ENCODE measurements at places on chromosomes 6 and 20.

DNA sequence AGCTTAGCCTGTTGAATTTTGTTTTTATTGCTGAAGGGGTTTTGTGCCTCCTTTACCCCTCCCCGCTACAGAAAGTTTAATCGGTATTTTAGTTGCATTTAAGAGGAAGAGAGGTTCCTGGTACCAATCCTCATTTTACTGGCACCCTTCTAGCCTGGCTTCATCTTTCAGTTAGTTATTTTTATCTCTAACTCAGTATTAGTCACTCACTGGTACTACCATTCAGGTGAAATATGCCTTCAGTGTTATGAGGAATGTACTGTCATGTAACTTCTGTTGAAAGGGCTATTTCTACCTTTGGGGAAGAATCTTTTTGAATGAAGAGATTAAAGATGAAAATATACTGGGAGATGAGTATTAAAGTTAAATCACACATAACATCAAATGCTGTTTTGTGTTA, 211.8 kb downstream of the CDKAL1 start:
- DNase-seq, result no peak

- no peak for DNase-seq
These were observed 222.6 kb downstream of the RNF144B start for GRCh38 chr6:18609715-18610114.

DNA sequence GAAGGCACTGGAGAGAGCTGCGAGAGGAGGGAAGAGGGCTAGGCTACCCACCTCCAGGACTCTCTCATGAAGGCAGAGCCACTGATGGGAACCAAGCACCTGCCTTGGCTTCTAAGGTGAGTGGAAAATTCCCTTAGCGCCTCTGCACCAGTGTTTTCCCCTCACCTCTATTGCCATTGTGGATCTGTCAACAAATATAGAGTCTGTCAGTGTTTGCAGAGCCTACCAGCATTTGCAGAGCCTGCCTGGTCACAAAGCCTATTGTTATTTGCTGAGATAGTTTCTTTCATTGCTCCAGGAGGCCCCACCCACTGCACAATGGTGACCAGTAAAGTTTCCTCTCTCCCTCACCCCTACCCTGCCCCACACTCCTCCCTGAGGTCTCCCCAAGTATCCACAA, 141.9 kb downstream of the MRPL14 start:
- DNase-seq, result no peak

- DNase-seq, result no peak
These were observed 15.6 kb upstream of the PRDM13 start for GRCh38 chr6:99590728-99591672.

DNA sequence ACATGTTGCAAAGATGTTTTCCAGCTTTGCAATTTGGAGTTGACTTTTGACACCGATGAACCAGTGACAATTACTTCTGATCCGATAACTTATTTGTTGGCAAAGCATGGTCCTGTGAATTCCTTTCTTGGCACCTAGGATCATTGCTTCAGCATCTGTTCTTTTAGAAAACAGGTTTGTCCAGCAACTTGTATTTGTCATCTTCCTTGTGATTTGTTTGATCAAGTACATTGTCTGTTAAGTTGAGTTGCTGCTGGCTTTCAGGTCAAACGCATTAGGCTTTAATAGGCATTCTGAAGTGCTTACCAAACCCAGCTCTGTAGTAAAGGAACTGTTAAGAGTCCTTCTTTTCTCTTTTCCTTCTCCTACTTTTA, 192.4 kb upstream of the ZNF217 start:
- DNase-seq, result no peak

DNA sequence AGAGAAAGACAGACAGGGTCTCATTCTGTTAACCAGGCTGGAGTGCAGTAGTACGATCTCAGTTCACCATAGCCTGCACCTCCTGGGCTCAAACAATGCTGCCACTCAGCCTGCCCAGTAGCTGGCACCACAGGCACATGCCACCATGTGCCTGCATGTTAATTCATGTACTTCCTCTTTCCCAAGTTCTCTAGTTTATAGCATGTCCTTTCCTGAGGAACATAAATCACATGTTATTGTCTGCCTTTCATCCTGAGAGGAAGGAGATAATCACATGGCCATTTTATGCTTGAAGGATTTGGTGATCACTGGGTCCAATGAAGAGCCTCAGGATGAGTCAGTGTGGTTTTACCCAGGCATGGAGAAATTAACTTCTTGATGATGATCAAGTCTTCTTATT, 47.9 kb downstream of the COL11A2 start:
- DNase-seq, result no peak

- no peak for DNase-seq
These were observed 6.0 kb downstream of the HRH3 start for GRCh38 chr20:62214067-62214466.

- no peak for DNase-seq
These were observed 63.0 kb downstream of the HIVEP1 start for GRCh38 chr6:12075067-12075563.

DNA sequence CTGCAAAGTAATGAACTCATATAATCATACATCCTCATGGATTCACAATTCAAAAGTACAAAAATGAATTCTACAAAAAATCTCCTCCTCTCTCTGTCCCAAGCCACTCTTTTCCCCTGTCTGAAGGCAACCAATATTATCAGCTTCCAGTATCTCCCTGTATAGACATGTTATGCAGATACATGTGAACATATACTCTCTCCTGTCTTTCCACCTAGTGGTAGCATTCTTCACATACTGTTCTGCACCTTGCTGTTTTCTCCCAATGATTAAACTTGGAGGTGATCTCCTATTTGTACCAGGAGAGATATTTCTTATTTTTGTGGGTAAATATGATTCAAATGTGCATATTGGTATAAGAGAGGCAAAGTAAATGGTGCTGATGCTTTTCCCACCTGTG, 416.4 kb downstream of the EPM2A start:
- DNase-seq, result no peak

DNA sequence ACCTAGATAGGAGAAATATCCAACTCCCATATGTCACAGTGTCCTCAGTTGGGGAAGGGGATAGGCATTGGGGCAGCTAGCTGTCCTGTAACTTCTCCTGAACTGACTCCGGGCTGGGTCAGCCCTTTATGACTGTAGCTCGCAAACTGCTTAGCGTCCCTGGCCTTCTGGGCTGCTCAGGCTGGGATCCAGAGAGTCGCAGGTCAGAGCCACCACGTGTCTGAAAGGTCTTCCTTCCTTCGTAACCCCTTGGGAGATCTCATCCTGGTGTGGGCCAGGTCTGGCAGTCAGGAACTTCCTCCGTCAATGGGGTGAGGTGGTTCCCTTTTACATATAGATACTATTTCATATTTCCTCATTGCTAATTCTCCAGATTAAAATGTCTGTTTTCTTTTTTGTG, 28.8 kb upstream of the HINT3 start:
- no peak for DNase-seq

GRCh38 chr20:9241721-9242427, 173.0 kb downstream of the PLCB4 start:
- DNase-seq, result no peak

- no peak for DNase-seq
These were observed 174.0 kb upstream of the UST start for GRCh38 chr6:148572676-148573335.

DNA sequence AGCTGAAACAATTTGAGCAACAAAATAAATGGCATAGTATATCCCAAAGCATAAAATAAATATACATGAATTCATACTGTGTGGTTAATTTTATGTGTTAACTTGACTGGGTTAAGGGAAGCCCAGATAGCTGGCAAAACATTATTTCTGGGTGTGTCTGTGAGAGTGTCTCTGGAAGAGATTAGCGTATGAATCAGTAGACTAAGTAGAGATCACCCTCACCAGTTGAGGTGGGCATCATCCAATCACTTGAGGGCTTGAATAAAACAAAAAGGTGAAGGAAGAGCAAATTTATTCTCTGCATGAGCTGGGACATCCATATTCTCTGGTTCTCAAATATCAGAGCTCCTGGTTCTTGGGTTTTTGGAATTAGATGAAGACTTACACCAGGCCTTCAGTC, 17.9 kb downstream of the SLC22A16 start:
- DNase-seq, result no peak

DNA sequence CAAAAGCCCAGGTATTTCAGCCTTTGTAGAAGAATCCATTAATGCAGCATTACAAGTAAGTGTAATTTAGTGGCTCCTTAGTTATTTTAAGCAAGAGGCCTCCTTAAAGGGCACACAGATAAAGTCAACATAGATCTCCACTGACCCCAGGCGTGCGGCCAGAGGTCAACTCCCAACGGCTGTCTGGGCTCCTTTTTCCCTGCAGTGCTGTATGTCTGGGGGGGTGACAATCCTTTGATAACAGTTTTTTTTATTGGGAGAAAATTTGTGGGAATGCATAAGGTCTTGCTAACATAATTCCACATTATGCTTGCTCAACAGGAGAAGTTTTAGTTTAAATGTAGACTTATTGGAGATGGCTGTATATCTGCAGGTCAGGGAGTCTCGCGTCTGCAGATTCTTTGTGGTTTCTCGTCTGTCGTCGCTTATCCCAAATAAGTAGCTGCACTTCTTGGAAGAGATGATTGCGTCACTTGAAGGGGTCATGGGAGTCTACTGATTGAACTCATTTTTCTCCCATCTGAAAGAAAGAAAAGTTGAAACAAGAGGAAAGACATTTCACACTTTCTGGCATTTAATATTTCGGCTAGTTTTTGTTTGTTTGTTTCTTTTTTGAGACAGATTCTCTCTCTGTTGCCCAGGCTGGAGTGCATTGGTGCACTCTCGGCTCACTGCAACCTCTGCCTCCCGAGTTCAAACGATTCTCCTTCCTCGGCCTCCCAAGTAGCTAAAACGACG, 151.7 kb upstream of the AKAP12 start:
- DNase-seq, result no peak

- DNase-seq, result no peak
These were observed 192.5 kb upstream of the RREB1 start for GRCh38 chr6:6915219-6915618.

- no peak for DNase-seq
These were observed 79.6 kb downstream of the DNAH8 start for GRCh38 chr6:38794682-38795081.

DNA sequence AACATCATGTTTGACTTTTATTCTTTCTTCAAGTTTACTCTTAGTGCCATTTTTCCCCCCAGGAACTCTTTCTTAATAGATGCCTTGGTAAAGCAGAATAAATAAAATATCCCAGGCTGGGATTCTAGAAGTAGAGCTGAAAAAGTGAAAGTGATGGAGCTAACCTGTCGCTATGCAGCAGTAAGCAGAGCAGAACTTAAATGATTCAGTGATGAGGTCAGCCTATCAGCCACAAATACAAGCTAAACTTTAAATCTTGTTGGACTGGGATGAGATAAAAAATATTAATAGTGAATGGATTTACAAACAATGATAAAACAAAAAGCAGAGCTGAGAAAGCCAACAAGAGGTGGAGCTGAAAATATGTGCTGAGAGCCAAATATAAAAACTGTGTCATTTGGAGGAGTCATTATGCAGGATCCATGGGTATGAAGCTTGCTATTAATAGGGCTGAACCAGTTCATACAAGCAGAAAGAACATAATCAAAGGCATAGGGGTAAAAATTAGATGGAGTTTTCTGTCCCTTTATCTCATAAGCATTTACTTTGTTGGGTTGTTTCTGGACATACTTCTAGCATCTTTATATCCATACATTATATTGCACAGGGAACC, 877.8 kb downstream of the EPHA7 start:
- DNase-seq, result no peak

DNA sequence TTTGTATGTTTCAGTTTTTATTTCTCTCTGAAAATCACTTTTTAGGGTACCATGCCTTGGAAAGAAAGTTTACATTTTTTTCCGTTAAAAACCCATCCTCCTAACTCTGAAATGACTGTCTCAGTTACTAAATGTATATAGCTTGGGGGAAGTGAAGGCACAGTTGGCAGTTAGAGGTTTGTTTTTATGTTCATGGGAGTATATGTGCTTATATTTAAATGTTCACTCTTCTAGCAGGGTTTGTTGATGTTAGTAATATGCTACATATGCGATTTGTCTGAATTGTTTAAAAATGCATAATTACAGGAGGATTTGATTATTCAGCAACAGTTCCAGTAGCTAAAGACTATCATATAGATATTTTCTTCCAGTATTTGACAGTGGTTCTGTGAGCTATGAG, 31.1 kb downstream of the CDKAL1 start:
- no peak for DNase-seq
